ENCODE measurements at places on chromosomes 2 and 18.

DNA sequence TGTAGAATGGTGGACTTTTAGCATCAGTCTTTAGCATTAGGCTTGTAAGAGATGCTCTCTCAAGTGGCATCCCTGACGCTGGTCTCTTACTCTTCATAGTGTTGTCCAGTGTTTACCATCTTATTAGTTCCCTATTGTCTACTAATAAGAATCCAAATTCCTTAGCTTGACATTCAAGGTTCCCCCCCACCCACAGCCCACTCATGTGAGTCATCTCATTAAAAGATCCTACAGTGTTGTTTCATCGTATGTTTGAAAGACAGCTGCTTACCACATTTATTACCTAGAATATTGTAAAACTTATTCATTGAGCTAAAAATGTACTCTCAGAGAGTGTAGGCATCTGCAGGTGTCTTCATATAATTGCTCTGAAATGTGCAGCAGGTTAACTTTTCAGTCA, 28.5 kb downstream of the EIF5B start:
- no peak for DNase-seq

DNA sequence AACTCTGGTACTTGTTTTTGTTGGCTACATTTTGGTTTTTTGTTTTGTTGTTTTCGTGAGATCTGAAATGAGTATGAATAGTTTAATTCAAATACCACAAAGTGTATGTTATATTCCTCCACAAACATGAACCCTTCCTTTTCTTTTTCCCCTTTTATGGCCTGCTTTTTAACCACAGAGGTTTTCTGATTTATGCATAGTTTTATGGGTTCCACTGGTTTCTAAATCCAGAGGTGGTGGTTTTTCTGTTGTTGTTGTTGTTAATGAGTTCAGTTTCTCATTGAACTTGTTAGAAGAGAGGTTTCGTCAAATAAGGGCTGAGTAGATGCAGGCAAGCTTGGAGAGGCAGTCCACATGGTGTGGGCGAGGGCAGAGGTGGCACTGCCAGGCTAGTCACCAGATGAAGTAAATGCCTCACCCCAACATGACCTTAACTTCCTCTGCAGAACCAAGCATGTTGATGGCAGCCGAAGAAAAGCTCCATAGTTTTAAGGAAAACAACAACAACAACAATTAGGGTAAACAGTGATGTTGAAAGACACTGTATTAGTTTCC, 72.5 kb downstream of the RIF1 start:
- no peak for DNase-seq

- DNase-seq, result no peak
Observed at GRCh38 chr2:85505551-85506238, 33.3 kb upstream of the MAT2A start.

- no peak for DNase-seq
Observed at GRCh38 chr18:2515171-2515787, 56.0 kb downstream of the METTL4 start.
